T1000 (cell line): ENCODE measurements at places on chromosomes 5 and 9.
A peak's percentile ranks its signal among the peaks of the same experiment; 100 is the strongest.

GRCh38 chr5:110686270-110686669 is 40.2 kb downstream of the TMEM232 start:
- no peak for DNase-seq

DNA sequence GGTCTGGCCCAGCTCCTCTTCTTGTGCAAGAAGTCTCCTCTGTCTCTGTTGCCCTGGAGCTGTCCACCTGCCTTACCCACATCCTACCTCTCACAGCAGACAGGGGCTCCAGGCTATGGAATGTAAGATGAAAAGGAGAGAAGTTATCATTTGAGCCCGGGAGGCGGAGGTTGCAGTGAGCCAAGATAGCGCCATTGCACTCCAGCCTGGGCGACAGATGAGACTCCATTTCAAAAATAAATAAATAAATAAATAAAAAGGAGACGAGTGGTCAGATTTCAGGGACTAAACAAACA is 37.5 kb upstream of the DENND4C start:
- DNase-seq = no peak

GRCh38 chr9:112031400-112031799 is 134.8 kb downstream of the UGCG start:
- no peak for DNase-seq

DNA sequence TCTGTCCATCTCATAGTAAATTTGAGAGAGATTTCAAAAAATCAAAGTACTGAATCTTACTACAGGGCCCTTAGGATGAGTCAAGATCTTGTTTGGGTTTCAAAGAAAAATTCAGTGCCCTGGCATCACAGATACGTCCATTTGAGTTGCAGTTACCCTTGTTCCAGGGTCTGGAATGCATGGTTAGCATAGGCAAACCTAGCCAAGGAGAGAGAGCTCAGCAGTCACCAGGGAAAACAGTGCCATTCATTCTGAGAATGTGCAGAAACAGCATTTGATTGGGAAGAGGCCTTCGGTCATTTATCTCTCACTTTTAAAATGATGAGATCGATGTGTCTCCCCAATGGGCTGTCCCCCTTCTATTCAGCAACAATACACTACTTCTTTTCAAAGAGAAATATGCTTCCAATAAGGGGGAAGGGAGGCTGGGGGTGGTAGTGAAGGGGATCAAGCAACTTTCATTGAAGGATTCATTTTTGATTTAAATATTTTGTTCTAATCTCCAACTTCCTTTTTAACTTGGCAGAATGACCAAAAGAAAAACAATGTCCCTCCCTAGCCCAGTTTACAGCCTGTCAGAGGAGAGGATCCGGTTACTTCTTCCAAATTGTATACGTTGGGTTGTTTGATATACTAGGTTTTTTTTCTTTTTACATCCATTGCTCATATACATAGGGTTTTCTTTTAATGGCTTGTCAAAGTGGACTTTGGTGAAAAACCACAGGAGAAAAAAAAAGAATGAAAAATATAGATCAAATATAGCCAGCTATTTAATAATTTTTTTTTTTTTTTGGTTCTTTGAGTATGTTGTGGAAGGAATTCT is 491.1 kb downstream of the CCDC171 start:
- no peak for DNase-seq

DNA sequence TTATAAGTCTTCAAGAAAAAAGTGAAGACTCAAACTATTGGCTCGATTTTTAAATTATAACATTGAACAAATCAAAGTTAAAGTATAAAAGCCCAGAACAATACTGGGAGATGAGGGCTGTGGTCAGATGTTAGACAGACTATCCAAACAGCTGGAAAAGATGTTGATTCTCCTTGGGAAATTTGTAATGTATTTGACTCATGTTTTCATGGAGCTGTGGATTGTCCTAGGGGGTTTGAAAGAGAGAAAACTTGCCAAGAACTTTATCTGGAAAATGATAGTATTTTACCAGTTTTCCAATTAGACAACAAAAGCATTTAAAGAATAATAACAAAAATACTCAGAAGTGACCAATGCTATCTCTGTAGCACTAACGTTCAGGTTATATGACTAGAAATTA is 339.2 kb downstream of the ARL15 start:
- no peak for DNase-seq

GRCh38 chr9:120592210-120592609 is 12.2 kb upstream of the CDK5RAP2 start:
- DNase-seq = no peak

DNA sequence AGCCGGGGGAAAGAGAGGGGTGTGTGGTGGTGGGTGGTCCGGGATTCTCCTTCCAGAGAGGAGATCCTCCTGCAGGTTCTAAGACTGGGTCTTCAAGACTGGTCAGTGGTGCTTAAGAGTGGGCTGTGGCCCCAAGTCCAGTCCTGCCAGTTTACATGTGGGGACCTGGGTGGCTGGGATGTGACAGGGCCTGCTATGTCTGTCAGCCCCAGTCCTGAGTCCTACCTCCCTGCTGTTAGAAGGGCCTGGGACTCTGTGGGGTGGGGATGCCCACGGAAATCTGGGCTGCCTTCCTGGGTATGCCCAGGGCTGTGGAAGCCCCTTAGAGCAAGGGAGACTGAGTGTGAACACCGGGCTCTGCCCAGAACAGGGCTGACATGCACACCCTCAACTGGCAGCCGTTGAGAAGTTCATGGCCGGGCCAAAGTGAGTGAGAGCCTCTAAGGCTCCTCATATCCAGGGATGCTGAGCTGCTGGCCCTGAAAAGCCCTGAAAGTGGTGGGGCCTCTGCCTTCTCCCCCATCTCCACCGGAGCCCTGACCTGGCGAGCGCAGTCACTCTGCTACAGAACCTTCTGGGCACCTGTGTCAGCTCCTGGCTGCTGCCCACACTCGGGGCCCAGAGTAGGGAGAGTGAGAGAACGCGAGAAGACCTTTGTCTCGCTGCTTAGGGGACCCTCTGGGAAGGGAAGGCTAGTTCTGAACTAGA is 1.7 kb downstream of the PHF2 start:
- no peak for DNase-seq

GRCh38 chr5:138490648-138491283 is 25.5 kb downstream of the EGR1 start:
- DNase-seq = no peak

DNA sequence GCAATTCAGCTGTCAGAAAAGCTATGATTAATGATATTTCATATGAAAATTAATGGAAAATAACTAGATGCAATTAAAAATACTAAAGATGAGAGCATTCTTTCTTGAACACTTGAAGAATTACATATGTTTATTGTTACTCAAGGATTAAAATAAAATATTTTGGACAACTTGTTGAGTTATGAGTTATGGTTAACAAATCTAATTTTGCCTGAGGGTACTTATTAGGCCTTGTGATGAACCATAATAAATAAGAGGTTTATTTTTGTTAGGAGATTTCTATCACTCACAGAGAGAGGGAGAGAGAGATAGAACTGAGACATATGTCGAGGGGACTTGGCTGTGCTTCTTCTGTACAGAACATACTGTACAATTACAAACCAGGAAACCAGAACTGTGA is 183.7 kb downstream of the ISL1 start:
- DNase-seq = no peak

- DNase-seq = no peak
Observed at GRCh38 chr9:112725961-112726360, 8.0 kb upstream of the INIP start.

DNA sequence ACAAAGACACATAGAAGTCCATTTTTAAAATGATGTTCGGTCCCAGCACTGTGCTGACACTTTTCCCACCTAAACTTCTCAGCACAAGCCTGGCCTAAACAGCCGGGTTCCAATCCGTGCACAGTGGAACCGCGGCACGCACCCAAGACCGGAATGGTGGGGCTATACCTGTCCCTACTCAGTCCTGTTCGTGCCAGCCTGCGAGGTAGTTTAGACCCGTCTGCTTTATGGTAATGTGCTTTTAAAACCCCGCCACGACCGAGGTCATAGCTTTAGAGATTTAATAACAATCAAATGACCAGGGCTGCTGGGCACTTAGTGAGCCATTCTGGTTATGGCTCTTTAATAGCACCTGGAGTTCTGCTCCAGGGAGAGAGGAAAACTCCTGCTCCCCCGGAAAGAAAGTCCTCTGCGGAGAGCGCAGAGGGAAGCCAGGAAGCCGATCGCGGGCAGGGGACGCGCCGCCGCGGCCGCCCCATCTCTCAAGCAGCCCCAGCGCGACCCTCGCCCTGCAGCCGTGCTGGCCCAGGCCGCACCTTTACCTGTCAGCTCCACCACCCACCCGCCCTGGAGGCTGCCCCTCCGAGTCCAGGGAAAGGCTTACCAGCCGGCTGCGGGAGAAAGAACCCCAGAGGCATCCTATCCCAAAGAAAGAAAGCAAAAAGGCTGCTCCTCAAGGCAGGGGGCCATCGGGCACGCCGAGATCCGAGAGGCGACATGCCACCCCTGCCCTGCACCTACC is 511 bp downstream of the ARL15 start:
- DNase-seq = no peak

DNA sequence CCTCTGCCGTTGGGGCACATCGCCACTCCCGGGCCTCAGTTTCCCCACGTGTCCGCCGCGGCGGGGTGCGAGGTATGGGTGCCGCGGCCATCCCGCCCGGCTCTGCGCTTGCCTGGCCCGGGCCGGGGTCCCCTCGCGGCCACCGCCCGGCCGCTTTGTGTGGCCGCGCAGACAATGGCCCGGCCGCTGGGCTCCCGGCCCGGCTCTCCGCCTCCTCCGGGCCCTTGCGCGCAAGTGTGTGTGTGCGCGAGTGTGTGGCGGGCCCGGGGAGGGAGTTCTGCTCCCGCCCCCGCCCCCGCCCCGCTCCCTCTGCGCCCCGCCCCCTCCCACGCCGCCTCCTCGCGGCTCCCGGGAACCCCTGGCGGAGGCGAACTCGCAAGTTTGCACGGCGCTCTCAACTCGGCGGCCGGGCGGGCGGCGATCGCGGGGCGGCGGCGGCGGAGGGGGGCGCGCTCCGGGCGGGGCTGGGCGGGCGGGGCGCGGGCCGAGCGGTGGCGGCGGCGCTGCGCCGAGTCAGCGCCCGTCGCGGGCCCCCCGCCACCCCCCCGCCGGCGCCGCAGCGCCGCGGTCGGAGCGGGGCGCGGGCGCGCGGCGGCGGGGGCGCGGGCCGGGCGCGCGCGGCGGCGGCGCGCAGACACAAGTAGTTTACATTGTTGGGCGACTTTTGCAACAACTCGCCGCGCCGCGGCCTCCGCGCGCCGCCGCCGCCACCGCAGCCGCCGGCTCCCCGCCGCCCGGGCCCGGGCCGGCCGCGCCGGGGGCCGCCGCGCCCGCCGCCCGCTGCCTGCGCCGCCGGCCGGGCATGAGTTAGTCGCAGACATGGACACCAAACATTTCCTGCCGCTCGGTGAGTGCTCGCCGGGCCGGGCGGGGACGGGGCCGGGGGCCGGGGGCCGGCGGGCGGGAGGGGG is at the start of gene RXRA:
TSS of gene RXRA (plus strand) at position 643 of the 911 bp plus-strand sequence. CDS start at position 820, 177 bp downstream.
- peak; percentile 49 for DNase-seq

DNA sequence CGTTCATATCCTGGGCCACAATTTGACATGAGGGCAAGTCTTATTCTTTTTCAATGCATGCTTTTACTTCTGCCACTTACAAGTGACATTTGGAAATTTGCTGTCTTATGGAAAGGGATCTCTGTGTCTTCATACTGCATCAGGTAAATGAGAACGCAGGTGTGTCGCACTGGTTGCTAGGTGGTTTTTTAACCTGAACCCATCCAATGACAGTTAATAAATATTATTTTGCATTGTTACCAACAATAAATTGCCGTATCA is 1.1 kb downstream of the ADAMTS16 start:
- DNase-seq = no peak

- DNase-seq = peak; percentile 88
Observed at GRCh38 chr5:42950456-42951292, 89.4 kb downstream of the ANXA2R start.

DNA sequence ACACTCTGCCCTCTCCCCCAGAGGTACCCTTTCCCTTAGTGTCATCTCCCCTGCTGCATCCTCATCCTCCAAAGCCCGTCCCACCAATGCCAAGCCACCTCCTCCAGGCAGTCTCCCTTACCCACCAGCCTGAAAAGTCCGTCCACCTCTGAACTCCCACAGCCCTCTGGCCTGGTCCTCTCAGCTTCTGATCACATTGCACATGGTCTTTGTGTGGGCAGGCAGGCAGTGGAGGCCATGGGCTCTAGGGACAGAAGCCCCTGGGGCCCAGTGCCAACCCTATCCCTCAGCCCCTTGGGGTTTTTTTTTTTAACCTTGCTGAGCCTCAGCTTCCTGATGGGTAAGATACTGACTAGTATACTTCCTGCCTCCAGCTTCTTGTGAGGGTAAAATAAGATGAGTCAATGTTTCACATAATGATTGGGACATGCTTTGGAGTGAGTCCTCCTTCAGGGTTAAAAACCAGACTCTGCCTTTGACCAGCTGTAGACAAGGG is 19.4 kb downstream of the CSF1R start:
- no peak for DNase-seq

- DNase-seq = no peak
Observed at GRCh38 chr9:89865357-89865756, 260.5 kb downstream of the GADD45G start.

DNA sequence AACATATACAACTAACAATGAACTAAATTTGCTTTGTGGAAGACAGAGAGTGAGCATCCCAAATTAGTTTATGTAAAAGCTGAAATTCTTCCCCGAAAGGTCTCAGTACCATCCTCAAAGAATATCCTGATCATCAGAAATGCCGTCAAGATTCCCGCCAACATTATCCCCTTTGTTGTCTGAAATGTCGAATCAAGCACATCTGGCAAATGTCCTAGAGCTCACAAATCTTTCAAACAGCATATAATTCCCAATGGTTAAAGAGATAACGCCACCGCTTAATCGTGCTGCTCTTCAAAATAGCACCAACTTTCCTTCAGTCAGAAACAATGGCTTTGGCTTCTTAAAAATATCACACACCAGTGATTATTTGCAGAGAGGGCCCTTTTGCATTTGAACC is 23.8 kb downstream of the MORN5 start:
- DNase-seq = no peak

DNA sequence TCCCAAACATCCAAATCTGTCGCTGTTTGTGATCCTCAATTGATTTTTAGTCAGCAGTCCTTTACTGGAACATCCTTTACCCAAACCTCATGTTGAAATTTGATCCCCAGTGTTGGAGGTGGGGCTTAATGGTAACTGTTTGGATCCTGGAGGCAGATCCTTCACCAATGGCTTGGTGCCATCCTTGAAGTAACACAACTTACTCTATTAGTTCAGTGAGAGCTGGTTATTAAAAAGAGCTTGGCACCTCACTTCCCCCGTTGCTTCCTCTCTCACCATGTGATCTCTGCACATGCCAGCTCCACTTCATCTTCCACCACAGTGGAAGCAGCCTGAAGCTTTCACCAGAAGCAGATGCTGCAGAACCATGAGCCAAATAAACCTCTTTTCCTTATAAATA is 40.3 kb downstream of the DNAJB5 start:
- DNase-seq = no peak

GRCh38 chr9:38133595-38133994 is 64.6 kb upstream of the SHB start:
- no peak for DNase-seq

DNA sequence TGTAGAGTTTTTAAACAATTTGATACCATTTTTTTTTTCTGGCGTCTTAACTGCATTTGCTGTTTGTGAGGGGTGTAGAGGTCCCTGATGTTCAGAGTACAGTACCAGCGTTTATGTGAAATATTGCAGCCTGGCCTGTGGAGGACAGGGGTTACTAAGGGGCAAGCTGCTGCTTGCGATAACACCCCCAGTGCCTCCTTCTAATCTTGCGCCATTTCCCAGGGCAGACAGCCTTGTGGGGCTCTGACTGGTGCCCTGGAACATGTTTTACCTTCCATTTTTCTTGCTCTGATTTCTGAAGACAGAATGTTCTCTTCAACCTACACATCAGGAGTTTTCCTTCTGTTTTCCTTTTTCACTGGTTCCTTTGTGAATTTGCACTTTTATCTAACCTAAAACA is 142.9 kb downstream of the DOCK8 start:
- no peak for DNase-seq
